ENCODE measurements at places on chromosomes 4 and X.

DNA sequence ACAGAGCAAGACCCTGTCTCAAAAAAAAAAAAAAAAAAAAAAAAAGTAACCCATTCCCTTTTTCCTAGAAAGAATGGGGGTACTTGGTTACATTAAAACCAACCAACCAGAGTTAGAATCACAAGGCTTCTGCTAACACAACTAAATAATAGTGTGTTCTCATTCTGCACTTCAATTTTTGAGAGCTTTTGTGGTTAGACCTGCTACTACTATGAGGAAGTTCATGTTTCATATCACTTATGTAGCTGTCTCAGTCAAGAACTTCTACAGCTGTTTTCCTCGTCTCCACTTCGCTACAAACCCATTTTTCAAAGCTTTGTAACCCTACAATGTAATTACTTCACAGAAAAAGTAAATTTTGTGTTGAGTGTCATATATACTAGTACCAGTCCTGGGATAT, 58.3 kb downstream of the PDHA2 start:
- no peak for DNase-seq

DNA sequence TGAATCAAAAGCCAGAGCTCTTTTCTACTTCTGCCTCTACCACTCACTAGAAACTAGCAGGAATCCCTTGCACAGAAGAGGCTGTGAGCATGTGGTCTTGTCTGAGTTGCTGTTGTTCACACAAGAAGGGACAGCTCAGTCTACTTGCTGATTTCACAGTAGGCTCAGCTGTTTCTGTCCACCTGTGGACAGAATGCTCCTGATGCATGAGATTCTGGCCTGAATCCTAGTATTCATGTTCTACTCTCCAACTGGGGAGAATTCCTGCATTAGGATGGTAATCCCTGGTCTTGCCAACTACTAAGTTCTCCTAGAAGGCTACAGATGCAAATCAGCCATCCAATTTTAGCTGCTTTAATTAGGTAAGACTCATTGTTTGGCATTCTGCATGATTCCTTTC, 112.8 kb downstream of the PPA2 start:
- DNase-seq, result no peak

DNA sequence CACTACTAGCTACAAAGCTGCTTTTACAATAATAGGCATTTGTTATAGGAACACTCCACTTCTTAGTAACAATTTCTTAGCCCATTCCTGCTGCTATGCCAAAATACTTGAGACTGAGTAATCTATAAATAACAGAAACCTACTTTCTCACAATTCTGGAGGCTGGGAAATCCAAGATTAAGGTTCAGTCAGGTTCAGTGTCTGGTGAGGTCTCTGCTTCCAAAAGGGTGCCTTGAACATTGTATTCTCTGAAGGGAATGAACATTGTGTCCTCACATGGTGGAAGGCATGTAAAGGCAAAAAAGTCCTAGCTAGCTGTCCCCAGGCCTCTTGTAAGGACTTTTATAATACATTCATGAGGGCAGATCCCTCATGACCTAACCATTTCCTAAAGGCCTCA, 7.0 kb downstream of the SLC9B1 start:
- no peak for DNase-seq

DNA sequence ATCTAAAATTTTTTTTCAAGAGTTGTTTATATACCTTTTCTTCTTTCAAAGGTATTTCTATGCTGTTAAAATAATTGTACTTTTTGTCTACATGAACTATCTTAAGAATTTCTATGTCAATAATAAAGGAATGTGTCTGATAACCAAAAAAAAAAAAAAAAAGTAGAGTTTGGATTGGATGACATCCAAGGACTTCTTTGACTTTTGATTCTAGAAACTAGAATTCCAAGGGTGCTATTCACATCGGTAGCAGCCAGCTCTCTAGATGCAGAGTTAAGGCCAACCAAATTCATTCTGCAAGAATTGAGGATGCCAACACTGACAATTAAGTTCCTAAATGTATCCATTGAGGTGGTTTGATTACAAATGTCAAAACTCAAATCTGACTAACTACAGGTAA, 42.0 kb upstream of the PRKG2 start:
- no peak for DNase-seq

- DNase-seq, result no peak
These were observed 130.1 kb downstream of the KLHL34 start for GRCh38 chrX:21528076-21528475.

DNA sequence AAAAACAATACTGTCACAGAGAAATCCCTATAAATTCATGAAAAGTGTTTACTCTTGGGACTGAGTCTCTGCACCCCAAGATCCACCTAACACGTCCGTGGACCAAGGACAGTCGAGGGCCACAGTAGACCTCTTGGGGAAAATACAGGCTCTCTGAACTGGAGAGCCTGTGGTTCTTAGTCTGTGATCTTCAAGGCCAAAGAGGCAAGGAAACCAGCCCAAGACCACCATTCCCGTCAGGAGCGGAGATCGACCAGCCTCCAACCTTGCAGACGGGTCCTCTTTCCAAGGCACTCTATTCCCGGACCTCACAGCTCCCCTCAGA, 1.6 kb upstream of the APBB2 start:
- DNase-seq, result no peak

DNA sequence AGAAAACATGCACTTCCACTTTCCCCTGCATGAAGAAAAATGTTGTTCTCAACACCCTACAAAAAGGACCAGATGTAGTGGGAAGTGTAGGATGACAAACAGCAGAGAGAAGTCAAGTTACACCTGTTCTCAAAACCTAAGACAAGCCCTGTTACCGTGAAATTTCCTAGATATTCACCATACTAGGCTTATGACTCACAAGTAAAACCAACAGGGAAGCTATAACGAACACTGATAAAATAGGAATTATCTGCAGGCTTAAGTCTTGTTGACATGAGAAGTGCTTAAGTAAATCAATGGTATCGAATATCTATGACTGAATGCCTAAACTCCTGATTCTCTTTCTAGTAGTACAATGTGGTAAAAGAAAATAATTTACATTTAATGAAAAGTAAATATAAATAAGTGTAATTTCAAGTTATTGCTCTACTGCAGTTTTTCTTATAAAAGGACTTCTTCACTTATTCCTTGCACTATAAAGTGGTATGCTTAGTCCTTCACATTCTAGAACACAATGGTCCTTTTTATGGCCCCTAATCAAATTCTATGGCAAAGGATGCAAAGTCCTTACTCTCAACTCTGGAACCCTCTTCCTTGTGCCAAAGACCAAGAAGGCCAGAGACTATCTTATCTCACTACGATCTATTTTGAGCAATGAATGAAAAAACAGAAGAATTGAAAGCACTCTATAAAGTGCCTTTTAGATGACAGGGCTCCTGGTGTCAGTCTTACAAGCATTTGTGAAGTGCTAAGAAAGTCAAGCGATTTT, 19.6 kb downstream of the AP1S2 start:
- DNase-seq, result no peak
